ENCODE measurements at places on chromosomes 3 and 15. TPM values are rescaled to one million over a fixed set of nuclear protein-coding genes. Genes with fewer than 3 reads are reported as not detected.

Gene TM6SF1
- total RNA-seq = 6.3 TPM

DNA sequence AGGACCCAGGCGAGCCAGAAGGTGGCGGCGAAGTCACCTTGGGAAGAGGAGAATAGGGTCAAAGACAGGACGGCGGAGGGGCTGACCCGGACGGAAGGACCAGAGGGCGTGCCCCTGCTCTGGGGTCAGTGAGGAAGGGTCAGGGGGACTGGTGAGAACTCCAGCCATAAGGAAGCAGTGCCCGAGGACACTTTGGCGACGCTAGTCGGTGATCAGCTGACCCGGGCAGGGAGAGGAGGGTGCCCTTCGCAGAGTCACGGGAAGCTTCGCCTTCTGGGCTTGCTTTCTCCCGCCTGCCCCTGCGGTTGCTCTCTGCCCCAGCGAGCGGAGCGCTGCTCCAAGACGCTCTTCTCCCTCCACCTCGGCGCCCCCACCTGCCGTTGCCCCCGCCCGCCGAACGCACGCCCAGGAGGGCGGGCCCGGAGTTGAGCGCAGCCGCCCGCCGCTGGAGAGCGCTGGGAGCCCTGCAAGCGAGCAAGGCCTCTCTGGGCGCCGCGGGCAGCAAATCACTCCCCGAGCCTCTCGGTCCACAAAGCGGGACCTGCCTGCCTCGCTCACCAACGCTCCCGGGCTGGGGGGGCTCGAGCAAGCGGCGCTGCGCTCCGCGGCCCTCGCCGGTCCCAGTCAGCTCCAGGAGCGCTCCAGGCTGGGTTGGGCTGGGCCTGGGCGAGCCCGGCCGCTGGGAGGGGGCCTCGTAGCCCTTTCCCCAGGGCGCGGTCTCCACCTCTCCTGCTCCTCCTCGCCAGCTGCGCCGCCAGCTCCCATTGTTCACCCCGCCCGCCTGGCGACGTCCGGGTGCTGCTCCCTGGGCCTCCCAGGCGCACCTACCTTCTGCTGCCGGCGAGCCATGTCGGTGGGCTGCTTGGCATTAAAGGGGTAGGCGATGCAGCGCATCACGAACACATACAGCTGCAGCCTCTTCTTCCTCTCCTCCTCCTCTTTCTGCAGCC is 1.2 kb downstream of the CADPS start:
- peak; percentile 47 for DNase-seq

- DNase-seq = no peak
Measured at GRCh38 chr15:66076591-66077319, 176.8 kb downstream of the MEGF11 start.

GRCh38 chr3:197327701-197328100 is 29.3 kb upstream of the DLG1 start:
- DNase-seq = peak; percentile 35

DNA sequence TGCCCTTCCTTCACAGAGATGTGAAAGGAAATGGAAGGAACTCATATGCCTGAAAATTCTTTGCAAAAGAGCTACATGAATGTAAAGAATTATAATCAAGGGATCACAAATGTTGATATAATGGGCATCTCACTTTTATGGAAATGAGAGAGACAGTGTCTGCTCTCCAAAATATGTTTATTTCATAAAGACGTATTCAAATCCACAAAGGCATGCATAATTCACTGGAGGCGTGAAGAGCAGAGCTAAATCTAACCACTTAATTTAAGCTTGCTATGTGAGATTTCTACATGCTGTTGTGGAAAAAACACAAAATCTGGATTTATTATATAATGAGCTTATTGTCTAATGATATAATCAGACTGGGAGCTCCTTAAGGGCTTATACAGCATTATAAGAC is 469.1 kb downstream of the RAP2B start:
- DNase-seq = no peak

DNA sequence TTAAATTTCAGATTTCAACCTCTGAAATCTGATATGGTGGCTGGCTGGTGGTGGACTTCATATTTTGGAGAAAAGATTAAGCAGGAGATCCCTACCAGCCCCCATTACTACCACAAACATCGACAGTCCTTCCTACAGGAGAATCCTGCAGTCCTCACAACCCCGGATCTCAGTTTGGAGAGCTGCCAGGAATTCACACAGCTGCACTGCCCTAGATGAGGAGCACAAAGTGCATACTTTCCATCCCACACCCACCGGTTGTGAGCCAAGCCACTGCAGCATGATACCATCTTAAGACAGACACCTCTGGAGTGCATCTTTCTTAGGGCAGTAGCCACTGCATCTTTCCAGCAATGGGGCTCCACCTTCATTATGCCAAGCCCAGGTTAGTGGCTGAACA is 185.5 kb upstream of the GPR149 start:
- DNase-seq = peak; percentile 64

DNA sequence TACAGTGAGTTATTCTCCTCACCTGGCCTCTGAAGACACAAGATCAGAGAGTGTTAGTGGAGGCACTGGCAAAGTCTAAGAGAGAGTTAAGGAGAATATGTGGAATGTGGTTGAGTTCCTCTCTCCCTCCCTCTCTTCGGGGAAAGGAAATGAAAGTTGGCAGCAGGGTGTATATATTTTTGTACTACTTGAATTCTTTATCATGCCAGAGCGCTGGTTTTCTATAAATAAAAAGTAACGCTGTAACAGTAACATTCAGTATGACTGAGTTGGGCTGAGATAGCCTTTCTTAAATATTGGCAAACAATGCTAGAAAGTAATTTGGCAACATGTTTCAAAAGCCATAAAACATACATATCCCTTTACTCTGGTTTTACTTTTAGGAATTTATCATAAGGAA is 77.5 kb upstream of the TNFAIP8L3 start:
- peak; percentile 29 for DNase-seq

DNA sequence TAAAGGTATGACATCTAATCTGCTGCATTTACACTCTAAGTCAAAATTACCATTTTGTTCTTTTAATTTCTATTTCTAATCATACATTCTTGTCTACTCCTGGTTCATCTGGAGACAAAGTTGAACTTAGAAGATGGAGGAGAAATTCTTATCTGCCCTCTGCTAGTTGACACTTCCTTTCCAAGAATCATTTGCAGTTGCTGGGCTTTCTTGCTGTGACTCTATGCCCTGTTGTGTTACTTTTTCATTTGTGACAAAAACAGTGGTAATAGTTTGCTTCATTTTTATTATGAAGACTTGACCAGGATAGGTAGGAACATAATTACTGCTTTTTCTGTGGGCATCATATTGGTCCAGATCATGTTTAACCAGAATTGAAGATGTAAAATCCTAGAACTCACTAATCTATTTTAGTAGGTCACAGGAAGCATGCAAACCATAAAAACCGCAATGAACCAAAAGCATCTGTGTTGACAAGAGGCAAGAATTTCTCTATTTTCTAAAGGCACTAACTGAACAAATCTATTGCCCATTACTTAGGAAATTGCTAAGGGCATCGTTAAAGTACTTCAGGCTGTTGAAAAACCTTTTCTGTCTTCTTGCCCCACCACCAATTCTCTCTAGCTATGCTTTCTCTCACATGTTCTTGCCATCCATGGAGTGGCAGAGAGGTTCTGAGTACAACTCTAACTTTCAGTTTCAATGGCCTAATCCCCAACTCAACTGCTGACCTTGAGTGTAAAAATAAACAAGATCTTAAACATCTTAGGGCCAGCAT is 4.2 kb upstream of the CCR2 start:
- DNase-seq = no peak

Gene COL6A5
- total RNA-seq = not detected

DNA sequence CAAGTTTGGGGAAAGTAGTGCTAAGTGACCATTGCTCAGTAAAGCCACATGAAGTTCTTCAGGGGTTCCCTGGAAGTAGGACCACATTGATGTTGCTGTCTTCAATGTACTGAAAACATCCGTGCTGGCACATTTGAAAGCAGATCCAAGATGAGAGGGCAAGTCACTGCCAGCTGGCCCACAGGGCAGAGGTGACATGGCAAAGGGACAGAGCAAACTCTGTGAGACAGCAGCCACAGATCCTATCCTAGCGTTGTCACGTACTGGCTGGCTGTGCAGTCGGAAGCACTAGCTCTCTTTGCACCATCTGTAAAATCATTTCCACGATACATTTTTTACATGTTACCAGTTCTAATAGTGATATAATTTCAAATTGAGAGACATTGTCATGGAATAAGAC is 13.8 kb downstream of the MUC13 start:
- DNase-seq = no peak

GRCh38 chr15:80087104-80087503 is 27.6 kb downstream of the ZFAND6 start:
- no peak for DNase-seq

Gene MKRN3
- 2.7 TPM for total RNA-seq

Gene CDHR4
- total RNA-seq = not detected

DNA sequence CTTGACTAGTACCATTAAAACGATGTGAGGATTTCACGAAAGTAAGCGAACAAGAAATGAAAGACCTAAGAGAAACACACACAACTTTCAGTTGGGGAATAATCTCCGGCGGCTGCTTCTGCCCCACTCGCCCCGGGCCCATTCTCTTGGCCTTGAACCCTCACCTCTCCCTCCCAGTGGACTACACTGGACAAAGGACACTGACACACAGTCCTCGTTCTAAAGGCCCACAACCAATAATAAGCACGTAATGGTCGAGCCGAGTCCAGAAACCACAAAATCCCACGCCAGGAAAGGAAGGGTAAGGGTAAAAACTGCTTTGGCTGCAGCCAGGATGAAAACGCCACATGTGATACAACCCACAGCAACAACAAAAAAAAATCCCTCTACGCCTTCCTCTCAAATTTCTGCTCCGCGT is 469 bp downstream of the ZNF770 start:
- DNase-seq = no peak

Gene AHSG
- total RNA-seq = not detected

DNA sequence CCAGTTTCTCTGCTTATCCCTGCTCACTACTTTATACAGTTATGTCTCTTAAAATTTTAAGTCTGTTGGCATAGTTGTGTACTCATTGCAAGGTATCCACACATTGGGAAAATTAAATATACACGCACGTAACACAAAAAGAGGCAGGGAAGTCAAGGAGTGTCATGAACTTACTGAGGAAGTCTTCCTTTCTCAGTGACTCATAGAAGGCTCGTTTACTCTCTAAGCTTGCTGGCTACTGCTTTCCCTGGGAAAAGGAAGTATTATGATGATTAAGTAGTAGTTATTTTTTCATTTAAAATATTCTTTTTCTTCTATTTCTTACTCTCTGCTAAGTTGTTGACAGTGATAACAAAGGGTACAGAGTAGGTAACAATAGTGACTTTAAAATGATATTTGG is 287.3 kb downstream of the UBE2E2 start:
- no peak for DNase-seq

GRCh38 chr15:58999694-59000093 is 12.2 kb downstream of the RNF111 start:
- no peak for DNase-seq

Gene CCDC39
- total RNA-seq = 0.10 TPM

Gene CCR2
- total RNA-seq = 1.2 TPM

- DNase-seq = peak; percentile 82
Measured at GRCh38 chr3:142586803-142587406, 8.4 kb upstream of the ATR start.

Gene RFX7
- 17.5 TPM for total RNA-seq

- DNase-seq = no peak
Measured at GRCh38 chr3:135500034-135500433, 465.5 kb upstream of the PPP2R3A start.

- no peak for DNase-seq
Measured at GRCh38 chr3:122148941-122149627, 34.4 kb upstream of the CASR start.

Gene CD200
- total RNA-seq = 10.2 TPM

Gene HTR3E
- total RNA-seq = not detected

Gene ALDH1A3
- 59.0 TPM for total RNA-seq

Gene SLC7A14
- 0.10 TPM for total RNA-seq

DNA sequence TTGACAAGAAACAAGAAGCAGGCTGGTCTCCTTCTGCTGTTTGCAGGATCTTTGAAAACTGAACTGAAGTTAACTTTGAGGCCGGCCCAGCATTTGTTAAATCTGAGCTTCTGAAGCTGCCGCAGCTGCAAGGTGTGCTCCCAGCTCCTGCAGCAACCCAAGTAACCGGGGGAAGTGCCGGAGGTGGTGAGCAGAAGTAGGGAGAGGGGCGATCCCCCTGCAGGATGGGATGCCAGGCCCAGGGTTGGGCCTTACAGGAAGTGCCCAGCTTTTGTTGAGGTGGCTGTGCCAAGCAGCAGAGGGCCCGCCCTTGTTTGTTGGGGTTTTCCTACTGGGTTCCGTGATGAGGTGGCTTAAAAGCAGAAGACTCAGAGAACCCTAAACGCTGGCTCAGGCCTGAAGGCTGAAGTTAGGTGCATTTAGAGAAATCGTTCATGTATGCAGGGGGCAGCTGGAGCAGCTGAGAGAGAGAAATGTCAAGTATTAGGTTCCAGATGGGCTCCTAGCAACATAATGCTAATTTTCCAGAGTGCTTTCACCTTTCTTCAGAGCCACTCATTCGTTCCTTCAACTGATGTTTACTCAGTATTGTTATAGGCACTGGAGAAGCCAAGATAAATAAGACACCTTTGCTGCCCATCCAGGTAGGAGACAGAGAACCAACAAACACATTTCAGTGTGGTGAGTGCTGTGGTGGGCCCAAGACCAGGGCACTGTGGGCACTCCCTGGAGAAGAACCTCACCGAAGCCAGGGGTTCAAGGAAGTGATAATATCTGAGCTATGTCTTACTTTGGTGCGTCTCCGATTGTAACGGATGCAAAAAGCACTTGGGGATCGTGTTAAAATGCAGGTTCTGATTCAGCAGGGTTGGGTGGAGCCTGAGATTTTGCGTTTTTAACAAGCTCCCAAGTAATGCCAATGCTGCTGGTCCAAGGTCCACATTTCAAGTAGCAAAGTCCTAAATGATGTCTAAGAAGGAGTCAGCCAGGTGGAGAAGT is 42.2 kb upstream of the PLCL2 start:
- DNase-seq = peak; percentile 22

GRCh38 chr3:194272861-194273742 is 78.0 kb downstream of the CPN2 start:
- DNase-seq = peak; percentile 66

Gene CNTN3
- 6.9 TPM for total RNA-seq

Gene LYZL4
- total RNA-seq = not detected

DNA sequence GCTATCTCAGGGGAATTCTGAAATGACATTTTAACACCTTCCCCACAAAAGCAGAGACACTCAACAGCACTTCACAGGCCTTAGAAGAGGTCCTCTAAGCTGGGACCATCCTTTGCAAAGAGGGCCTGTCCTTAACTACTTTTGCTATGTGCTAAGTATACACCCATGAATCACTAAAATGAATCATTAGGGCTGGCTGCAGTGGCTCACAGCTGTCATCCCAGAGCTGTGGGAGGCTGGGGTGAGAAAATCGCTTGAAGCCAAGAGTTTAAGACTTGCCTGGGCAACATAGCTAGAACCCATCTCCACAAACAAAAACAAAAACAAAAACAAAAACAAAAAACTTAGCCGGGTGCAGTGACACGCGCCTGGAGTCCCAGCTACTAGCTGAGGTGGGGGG is 53.9 kb upstream of the MELTF start:
- DNase-seq = peak; percentile 22

Data from tongue (tissue), 3 donors.